NCI-H446 (cell line): ENCODE measurements at places on chromosomes 7 and 10.

- DNase-seq, result no peak
Measured at GRCh38 chr10:47183704-47184041, 116.3 kb upstream of the GDF10 start.

GRCh38 chr10:77268721-77269120 lies 368.9 kb downstream of the KCNMA1 start:
- DNase-seq, result no peak

- DNase-seq, result no peak
Measured at GRCh38 chr7:36692456-36692855, 31.8 kb downstream of the AOAH start.

GRCh38 chr7:85583131-85583953 lies 396.5 kb upstream of the SEMA3D start:
- DNase-seq, result no peak

DNA sequence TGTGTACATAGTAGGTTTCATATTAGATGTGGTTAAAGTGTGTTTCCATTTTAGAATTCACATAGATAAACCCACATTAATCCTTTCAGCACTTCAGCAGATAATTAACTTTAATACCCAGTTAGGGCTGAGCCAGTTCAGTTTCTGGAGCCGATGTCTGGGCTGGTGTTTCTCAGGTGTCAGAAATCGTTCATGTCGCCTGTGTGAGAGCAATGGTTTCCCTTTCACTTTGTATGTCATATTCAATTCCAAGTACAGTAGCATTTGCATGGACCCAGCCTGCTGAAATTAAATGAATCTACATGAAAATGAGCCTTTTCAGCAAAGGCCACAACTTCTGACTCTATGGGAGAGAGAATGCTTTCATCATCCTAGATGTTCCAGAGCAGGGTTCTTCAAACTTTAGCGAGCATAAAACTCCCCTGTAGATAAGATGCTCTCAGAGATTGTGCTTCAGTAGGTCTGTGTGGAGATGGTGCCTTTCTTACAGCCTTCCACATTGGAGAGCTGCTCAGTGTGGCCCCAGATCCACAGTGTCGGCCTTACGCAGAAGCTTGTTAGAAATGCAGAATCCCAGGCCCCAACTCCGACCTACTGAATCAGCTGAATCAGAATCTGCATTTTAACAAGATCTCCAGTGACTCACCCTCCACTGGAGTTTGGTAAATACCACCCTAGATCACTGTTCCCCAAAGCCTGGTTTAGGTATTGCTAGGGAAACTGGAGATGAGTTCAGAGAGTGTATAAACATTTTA lies 19.6 kb downstream of the WIPF3 start:
- DNase-seq, result no peak

GRCh38 chr10:99532687-99533495 lies at the start of gene NKX2-3:
TSS of gene NKX2-3 (plus strand) at chr10:99532942. CDS start at chr10:99533132, 190 bp downstream.
- no peak for DNase-seq

DNA sequence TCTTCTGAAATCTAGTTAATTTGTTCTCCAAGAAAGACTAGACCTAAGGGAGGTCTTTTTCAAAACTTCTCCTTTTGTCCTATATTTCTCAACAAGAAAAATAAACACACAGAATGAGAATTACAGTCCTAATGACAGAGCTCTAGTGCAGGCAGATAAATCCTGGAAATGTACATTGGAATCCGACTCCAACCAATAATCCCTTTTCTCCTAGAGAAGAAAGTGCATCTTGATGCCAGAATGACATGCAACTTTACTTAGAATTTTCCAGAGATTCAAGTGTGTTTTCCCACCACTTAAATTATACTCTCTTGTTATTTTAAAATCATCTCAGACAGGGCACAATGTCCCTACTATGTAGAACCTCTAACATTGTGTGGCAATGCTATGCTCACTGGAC lies 68.2 kb downstream of the MET start:
- DNase-seq, result no peak

- DNase-seq, result no peak
Measured at GRCh38 chr10:119120413-119120867, 16.5 kb downstream of the DENND10 start.

GRCh38 chr7:29449569-29450260 lies 113.9 kb upstream of the PRR15 start:
- DNase-seq, result no peak
